ENCODE measurements at places on chromosomes 5 and 9. TPM values are rescaled to one million over a fixed set of nuclear protein-coding genes. Genes with fewer than 3 reads are reported as not detected.

The AK8 gene
- 0.63 TPM for total RNA-seq

DNA sequence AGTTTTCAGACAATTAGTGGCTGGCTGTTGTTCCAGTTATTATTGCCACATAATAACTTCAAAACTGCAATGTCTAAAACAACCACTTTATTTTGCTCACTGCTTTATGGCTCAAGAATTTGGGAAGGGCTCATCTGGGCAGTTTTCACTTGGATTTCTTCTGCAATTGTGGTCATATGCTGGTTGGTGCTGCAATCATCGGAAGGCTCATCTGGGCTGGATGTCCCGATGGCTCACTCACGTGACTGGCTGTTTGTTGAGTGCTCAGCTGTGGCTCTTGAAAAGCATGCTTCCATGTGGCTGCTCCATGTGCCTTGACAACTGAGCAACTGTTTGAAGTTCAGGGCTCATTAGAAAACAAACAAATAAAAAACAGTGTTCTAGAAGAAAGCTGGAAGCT, 1032.5 kb downstream of the DTWD2 start:
- no peak for DNase-seq

The RPP25L gene
- 27.2 TPM for total RNA-seq

DNA sequence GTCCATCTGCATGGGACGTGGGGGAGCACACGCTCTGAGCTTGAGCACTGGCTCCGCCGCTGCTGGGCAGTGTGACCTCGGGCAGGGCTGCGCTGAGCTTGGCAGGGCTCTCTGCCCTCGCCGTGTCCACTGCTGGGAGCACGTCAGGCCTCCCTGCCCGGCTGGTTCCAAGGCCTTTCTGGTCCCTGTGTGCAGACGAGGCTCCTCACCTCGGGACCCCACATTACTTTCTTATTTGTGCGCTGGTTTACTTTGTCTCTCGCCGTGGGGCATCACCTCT, 43.9 kb downstream of the RXRA start:
- DNase-seq = no peak

The IL3 gene
- total RNA-seq = 1.5 TPM

GRCh38 chr5:140145818-140146522, 20.2 kb downstream of the IGIP start:
- DNase-seq = peak; percentile 59

The CCL27 gene
- not detected for total RNA-seq

The GPR21 gene
- 1.2 TPM for total RNA-seq

The GFI1B gene
- total RNA-seq = not detected

DNA sequence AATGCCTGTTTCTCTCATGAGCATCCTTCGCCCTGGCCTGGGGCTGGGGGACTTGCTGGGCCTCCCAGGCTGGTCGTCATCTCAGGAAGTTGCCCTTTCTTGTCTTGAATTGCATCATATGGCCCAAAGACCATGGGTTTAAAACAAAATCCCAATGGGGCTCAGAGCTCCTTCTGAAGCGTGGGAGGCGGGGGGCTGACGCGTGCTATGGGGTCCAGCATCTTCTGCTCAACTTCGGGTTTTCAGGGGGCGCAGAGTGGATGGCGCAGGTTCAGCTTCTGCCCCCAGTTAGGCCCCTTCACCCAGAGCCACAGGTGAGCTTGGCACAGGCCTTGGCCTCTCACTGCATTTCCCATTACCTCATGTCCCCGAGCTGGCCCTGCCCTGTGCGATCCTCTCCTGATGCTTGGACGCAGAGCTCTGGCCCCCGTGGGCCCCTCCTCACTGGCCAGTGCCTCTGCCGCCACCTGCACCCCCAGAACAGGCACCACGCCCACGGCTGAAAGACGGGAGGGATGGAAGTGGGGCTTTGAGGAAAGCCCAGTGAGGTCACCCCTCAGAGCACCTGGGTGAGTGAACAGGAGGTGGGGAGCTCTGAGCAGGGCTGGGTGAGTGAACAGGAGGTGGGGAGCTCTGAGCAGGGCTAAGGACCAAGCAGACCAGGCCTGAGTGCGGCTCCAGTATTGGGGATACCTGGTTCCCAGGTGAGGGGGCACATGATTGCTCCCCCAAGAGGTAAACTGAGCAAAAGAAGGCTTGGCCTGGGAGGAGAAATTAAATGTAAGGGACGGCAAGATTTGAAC, 56.0 kb downstream of the TRIP13 start:
- DNase-seq = no peak

- DNase-seq = no peak
Measured at GRCh38 chr9:14156046-14156445, 157.9 kb downstream of the NFIB start.

- DNase-seq = no peak
Measured at GRCh38 chr9:31302620-31303418, 1081.6 kb upstream of the ACO1 start.

The FCN2 gene
- total RNA-seq = not detected

DNA sequence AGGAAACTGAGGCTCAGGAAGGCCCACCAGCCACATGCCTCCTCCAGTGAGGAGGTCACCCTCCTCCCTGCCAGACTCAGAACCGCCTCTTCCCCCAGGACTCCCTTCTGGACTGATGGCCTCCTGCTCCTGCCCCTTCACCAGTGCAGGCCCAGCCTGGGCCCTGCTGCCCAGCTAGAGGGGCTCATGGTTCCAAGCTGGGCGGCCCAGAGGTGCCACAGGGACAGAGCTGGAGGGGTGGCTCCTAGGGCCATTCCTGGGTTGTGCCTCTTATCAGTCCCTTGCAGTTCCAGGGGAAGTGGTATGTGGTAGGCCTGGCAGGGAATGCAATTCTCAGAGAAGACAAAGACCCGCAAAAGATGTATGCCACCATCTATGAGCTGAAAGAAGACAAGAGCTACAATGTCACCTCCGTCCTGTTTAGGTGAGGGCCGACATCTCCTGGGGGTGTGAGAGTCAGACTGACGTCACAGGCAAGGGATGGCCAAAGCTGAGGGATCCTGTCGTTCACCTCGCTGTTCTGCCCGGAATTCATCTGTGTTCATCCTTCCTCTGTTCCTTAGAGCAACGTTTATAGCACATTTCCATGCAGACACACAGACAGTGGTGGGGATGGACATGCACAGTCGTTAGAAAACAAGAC, 819 bp downstream of the LCN2 start:
- no peak for DNase-seq

The MYMK gene
- not detected for total RNA-seq

The ENTPD2 gene
- total RNA-seq = not detected

- no peak for DNase-seq
Measured at GRCh38 chr5:22079566-22079965, 773.6 kb downstream of the CDH12 start.

The EIF4EBP3 gene
- 7.4 TPM for total RNA-seq

Data from activated CD8-positive, alpha-beta memory T cell treated with anti-CD3 and anti-CD28 coated beads, Interleukin-2, amount 10 ng/mL, durations not matched to agents 7 days and 5 days (primary cell).